Colonic mucosa (tissue), 4 donors: ENCODE measurements at places on chromosomes 3 and 15. TPM values are rescaled to one million over a fixed set of nuclear protein-coding genes. Genes with fewer than 3 reads are reported as not detected.

The NANOGP8 gene
- not detected for total RNA-seq

DNA sequence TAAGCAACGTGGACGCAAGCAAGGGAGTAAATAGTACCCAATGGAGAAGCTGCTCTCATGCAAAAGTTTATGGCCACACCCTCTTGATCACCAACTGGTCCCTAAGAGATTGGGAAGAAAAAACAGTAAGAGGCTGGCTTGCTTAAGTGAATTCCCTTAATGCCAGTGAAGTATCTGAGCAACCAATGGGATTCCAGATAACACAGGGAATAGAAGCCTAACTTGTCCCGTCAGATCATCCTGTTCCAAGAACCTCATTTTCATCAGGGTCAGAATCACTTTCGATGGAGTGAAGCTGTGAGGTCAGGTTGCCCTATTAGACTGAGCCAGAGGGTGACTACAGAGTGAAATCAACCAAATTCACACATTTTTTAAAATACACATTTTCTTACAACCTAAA is 104.3 kb downstream of the CD47 start:
- H3K4me3 ChIP-seq, result no peak overlapping the region
- no peaks in the 10 kb centered on the region for H3K27me3 ChIP-seq
- H3K36me3 ChIP-seq, result no peaks in the 10 kb centered on the region
- peaks cover 19% of the 10 kb centered on the region for H3K4me1 ChIP-seq
- H3K27ac ChIP-seq, result peak overlapping the region; percentile 42

GRCh38 chr15:27271258-27271657 is 300.3 kb downstream of the GABRG3 start:
- H3K4me3 ChIP-seq, result no peak overlapping the region
- DNase-seq, result no peak
- H3K27me3 ChIP-seq, result no peaks in the 10 kb centered on the region
- H3K36me3 ChIP-seq, result no peaks in the 10 kb centered on the region

DNA sequence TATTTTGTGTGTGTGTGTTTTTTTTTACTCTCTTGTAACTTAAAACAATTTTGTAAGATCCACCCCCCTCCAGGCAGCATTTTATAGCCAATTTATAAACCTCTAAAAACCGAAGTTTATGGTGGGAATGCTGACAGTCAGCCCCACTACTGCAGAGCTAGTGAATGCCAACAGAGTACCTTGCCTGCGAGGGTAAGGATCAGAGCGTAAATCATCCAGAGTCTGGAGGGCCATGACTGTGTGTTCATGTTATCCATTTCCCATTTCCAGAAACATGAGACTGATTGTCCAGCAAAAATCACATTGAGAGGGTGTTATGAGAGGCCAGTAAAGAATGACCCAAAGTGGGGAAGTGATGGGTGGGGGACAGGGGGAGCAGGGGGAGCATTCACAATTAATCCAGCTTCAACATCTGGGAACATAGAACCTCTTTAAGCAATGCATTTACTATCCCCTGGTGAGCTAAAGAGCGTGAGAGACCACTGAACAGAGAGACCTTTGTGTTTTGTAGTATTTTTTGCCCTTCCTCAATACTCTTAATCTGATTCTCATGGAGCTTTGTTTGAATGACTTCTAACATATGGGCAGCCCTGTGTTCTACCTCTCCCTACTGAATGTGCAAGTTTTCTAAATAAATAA is 464.5 kb downstream of the RBMS3 start:
- DNase-seq, result no peak
- H3K4me3 ChIP-seq, result no peak overlapping the region
- H3K4me1 ChIP-seq, result no peaks in the 10 kb centered on the region
- no peaks in the 10 kb centered on the region for H3K27me3 ChIP-seq
- no peak overlapping the region for H3K27ac ChIP-seq

DNA sequence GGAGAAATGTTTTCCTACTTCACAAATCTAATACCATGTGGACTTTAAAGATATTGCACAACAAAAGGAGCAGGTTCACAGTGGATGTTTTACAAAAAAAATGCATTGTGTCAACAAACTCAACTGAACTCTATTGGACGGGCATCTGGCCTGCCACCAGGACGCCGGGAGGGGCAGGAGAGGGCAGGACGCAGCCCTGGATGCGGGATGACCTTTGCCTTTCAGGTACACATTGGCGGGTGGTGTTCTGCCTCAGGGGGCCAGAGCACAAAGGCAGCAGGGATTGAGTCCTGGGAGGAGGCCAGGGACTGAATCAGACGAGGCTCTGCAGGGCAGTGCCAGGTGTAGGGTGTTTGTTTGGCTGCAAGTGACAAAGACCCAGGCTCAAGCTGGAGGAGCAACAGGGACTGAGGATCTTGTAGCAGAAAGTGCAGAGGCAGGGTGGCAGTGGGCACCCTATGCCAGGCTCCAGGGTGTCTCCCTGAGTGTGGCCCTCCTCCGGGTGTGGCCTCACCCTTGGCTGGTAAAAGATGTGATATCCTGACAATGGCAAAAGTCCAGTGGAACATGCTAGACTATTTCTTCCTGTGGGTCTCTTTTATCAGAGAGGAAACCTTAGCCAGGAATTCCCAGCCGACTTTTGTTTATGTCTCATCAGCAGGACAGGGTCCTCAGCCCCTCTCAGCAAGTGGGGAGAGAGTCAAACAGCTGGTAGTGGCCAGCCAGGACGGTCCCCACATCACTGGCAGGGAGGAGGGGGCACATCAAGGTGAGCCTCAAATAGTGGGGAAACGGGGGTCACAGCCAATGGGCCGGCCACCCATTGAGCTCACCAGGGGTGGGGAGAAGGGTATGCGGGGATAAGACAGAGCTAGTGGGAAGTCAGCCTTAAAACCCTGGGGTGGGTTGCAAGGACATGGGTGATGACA is 29.7 kb upstream of the KLF13 start:
- peak; percentile 89 for DNase-seq
- H3K36me3 ChIP-seq, result no peaks in the 10 kb centered on the region
- H3K27ac ChIP-seq, result peak overlapping the region; percentile 32
- H3K4me3 ChIP-seq, result no peak overlapping the region

GRCh38 chr3:195270079-195270816 is 711 bp downstream of the XXYLT1 start:
- DNase-seq, result peak; percentile 56
- H3K27me3 ChIP-seq, result no peaks in the 10 kb centered on the region
- no peaks in the 10 kb centered on the region for H3K36me3 ChIP-seq
- H3K4me3 ChIP-seq, result peak overlapping the region; percentile 70

DNA sequence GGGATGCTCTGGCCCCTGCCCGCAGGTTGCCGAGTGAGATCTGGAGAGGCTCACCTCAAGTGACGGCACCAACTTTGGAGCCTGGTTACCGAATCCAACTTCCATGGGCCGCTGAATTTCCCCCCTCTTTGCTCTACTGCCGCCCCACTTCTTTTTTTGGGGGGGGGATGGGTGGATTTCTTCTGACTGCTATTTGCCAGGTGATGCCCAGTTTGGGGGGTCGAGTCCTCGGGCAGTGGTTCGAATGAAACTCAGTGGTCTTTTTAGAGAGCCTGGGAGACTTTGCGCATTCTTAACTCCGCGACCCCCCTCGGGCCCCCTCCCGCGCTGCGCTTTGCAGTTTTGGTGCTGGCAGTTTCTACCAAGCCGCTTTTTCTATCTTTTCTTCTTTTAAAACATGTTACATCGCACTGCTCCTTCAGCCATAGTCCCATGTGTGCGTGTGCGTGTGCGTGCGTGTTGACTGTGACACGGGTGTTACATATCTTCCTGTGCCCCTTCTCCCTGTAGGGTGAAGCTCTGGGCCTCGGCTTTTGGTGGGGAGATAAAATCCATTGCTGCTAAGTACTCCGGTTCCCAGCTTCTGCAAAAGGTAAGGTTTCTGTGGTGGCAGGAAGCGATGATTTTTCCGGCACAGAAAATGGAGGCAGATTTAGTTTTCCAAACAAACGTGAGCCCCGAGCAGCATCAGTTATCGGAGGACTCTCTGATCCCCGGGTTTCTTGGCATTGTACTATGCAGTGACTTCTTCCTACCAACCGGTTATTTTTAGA is 837 bp downstream of the CACNA2D3 start:
- peaks cover 50% of the 10 kb centered on the region for H3K27me3 ChIP-seq
- no peak overlapping the region for H3K27ac ChIP-seq
- no peaks in the 10 kb centered on the region for H3K36me3 ChIP-seq
- no peaks in the 10 kb centered on the region for H3K4me1 ChIP-seq
- peak overlapping the region; percentile 24 for H3K4me3 ChIP-seq
- DNase-seq, result no peak

GRCh38 chr15:78064544-78064943 is 13.0 kb downstream of the TBC1D2B start:
- H3K27me3 ChIP-seq, result no peaks in the 10 kb centered on the region
- peaks cover 40% of the 10 kb centered on the region for H3K4me1 ChIP-seq
- H3K36me3 ChIP-seq, result no peaks in the 10 kb centered on the region
- H3K4me3 ChIP-seq, result no peak overlapping the region

GRCh38 chr15:25532269-25533140 is 93.7 kb upstream of the UBE3A start:
- no peak overlapping the region for H3K4me3 ChIP-seq
- no peak for DNase-seq
- no peak overlapping the region for H3K27ac ChIP-seq
- no peaks in the 10 kb centered on the region for H3K4me1 ChIP-seq
- H3K36me3 ChIP-seq, result no peaks in the 10 kb centered on the region
- H3K27me3 ChIP-seq, result no peaks in the 10 kb centered on the region

The SELENOK gene
- 46.0 TPM for total RNA-seq

DNA sequence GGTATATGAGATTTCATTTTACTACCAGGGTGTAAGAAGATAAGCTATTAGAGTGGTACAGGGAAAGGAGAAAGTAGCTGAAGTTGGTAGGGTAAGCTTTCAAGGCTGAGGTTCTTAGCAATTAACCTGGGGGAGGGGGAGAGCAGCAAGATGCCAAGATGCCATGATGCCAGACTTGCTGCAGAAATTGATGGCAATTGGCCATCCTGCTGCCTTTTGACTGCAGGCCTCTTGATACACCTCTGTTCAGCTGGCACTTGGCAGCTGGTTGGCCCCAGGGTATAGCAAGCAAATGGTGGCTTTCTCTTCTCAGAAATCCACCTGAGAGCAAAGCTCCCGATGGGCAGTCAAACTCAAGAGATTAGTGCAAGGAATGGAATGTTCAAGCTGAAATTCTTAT is 21.4 kb upstream of the DPH6 start:
- no peak for DNase-seq
- no peaks in the 10 kb centered on the region for H3K27me3 ChIP-seq
- no peak overlapping the region for H3K4me3 ChIP-seq
- H3K36me3 ChIP-seq, result no peaks in the 10 kb centered on the region
- H3K27ac ChIP-seq, result no peak overlapping the region

DNA sequence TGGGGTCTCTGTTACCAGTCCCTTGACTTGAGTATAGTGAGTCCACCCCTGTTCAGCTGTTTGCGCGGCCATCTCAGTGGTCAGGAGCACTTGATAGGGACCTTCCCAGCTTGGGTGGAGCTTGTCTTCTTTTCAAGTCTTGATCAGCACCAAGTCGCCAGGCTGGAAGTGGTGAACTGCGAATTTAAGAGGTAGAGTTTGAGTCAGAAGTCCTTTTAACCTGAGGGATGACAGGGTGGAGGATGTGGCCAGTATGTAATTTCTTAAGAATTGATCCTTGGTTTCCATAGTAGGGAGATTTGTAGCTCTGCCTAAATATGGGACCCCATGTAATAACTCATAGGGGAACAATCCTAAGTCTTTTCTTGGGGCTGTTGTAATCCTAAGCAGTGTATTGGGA is 86.3 kb upstream of the XCR1 start:
- H3K27me3 ChIP-seq, result no peaks in the 10 kb centered on the region
- no peak overlapping the region for H3K27ac ChIP-seq
- no peaks in the 10 kb centered on the region for H3K36me3 ChIP-seq
- H3K4me1 ChIP-seq, result peaks cover 7% of the 10 kb centered on the region

DNA sequence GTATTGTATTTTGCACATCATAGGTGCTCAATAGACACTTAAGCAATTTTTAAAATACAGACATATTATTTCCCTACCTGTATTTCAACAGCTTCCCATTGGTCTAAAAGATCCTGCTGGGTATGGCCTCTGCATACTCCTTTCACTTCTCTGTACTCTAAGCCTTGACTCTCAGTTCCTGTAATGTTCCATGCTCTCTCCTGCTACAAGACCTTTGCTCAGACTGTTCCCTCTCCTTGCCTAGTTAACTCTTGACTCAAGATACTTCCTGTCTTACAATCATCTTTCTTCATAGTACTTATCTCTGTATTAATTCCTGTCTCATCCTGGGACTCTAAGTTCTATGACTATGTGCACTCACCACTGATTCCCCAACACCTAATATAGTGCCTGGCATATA is 1.7 kb downstream of the SCN11A start:
- H3K4me1 ChIP-seq, result no peaks in the 10 kb centered on the region
- no peaks in the 10 kb centered on the region for H3K27me3 ChIP-seq
- H3K36me3 ChIP-seq, result no peaks in the 10 kb centered on the region

GRCh38 chr3:65946438-65946837 is 92.3 kb downstream of the MAGI1 start:
- no peaks in the 10 kb centered on the region for H3K27me3 ChIP-seq

The FOXL2 gene
- total RNA-seq, result 0.07 TPM

- no peaks in the 10 kb centered on the region for H3K4me1 ChIP-seq
- H3K27ac ChIP-seq, result no peak overlapping the region
- no peaks in the 10 kb centered on the region for H3K27me3 ChIP-seq
- no peak for DNase-seq
Measured at GRCh38 chr3:43765521-43765971, 74.8 kb downstream of the ABHD5 start.

DNA sequence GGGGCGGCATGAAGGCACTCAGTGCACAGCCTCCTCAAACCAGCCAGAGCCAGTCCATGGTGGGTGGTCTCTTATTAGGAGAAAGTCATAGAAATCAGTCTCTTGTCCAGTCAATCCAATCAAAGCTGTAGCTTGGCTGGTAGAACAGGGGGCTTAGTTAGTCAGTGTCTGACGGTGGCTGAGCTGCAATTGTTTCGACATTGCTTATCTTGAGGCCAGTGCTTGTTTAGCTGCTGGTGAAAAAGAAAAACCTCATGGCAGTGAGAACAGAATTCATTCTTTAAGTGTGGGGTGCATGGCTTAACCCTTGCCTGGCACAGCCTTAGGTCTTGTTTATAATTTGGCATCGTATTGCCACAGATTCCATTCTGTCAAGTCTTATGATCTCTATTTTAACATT is 53.9 kb downstream of the FGD5 start:
- peaks cover 13% of the 10 kb centered on the region for H3K4me1 ChIP-seq
- no peak for DNase-seq
- no peaks in the 10 kb centered on the region for H3K36me3 ChIP-seq
- H3K27me3 ChIP-seq, result no peaks in the 10 kb centered on the region
- no peak overlapping the region for H3K4me3 ChIP-seq

- H3K36me3 ChIP-seq, result no peaks in the 10 kb centered on the region
- H3K4me1 ChIP-seq, result no peaks in the 10 kb centered on the region
- H3K4me3 ChIP-seq, result no peak overlapping the region
- DNase-seq, result no peak
- no peaks in the 10 kb centered on the region for H3K27me3 ChIP-seq
Measured at GRCh38 chr15:35080226-35080625, 4.9 kb downstream of the NANOGP8 start.

The SLC35G2 gene
- total RNA-seq, result 1.2 TPM
